ENCODE measurements at places on chromosomes 1 and 21.

GRCh38 chr1:201094832-201095231 lies 17.4 kb downstream of the CACNA1S start:
- DNase-seq: no peak

DNA sequence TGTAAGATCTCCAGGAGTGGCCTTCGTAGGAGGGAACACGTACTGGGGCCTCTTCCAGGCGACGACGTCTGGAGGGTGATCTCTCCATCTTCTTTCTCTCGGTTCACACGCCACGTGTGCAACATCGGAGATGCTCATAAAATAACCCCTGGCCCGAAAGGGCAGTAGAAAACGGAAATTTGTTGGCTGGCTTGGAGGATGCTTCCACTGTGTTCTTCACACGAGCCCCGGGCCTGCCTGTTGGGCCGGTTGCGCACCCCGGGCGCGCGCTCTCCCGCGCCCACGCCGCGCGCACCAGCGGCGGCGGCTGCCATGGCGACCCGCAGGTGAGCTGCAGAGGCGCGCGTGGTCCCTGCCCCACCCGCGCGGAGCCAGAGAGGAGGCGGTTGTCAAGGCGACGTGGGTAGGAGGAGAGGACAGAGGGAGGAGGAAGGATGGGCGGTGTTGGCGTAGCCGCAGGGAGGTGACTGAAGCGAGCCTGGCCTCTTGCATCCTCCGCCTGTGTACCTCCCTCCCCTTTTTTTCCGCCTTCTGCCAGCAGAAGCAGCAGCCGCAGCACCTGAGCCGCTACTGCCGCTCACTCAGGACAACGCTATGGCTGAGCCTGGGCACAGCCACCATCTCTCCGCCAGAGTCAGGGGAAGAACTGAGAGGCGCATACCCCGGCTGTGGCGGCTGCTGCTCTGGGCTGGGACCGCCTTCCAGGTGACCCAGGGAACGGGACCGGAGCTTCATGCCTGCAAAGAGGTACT lies at the start of gene ELAPOR1:
Gene ELAPOR1, plus strand, starts transcription at position 526 of the 752 bp plus-strand sequence. Its CDS starts 69 bp downstream, at position 595.
- peak; percentile 70 for DNase-seq

DNA sequence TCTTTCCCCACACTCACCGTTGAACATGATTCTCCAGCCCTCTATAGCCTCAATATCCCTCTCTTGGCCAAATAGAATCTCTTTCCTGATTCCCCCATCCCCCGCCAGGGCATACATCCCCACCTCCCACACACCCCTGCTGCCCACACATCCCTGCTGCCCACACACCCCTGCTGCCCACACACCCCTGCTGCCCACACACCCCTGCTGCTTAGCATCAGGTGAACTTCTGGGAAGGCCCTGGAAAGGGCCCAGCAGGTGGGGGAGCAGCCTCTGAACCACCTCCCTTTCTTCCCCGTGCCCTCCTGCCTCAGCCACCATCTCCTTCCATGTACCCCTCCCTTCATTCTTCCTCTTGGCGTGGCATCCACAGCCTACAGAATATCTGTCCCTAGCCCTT lies 15.9 kb upstream of the IFNLR1 start:
- DNase-seq: no peak

DNA sequence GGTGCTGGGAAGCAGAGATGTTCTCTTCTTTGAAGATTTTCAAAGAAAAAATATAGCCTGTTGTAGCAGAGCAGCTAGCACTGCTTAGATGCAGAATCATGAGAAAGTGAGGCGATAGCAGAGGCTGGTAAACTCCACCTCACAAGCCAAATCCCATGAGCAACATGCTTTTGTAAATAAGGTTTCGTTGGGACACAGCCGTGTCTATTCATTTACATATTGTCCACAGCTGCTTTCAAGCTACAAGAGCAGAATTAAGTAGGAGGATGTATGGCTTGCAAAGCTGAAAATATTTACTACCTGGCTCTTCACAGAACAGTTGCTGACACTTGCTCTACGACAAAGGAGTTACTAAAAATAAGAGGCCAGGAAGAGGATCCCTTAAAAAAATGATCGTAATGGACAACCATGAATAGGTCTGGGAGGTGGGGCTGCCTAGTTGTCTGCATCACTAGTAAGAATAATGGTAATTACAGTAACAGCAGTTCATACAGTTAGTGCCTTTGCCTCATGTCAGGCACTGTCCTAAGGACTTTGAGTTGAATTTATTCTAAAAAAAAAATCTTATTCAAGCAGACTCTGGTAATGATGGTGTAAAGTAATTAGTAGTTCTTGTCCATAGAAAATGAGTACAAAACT lies 622.0 kb downstream of the KIF26B start:
- DNase-seq: no peak

DNA sequence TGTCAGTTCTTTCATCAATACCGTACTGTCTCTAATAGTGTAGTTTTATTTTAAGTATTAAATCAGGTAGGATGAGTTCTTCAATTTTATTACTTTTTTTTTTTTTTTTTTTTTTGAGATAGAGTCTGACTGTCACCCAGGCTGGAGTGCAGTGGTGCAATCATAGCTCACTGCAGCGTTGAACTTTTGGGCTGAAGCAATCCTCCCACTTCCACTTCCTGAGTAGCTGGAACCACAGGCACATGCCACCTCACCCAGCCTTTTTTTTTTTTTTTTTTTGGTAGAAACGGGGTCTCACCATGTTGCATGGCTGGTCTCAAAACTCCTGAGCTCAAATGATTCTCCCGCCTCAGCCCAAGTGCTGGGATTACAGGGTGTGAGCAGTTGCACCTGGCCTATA lies 44.3 kb downstream of the INAVA start:
- no peak for DNase-seq

DNA sequence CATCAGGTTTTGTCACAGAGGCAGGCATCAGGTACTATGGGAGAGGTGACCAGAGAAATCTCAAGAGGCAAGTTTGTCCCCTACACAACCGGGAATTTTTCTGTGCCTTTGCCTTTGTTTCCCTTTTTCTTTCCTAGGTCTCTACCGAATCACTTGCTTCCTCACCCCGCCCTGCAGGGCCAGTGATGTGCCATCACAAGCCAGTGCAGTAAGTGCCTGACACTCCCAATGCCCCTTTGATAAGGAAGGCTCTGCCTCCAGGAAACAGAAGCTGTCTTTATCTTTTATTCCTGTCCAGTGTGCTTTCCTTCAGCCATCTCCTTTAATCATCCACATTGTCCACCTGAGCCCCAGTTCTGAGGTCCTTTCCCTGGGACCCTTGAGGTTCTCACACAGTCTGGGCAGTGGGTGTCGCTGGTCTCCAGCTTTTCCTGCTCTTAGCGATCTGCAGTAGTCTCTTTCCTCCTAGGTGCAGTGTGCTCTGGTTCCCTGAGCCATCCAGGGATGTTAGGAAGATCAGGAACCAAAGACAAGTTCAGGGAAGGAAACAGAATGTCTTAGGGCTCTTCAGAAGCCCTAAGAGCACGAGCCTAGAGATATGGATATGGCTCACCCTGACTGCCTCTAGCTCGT lies 36.6 kb downstream of the GJA5 start:
- DNase-seq: no peak

GRCh38 chr1:207966521-207966920 lies 55.6 kb upstream of the CD34 start:
- DNase-seq: no peak

DNA sequence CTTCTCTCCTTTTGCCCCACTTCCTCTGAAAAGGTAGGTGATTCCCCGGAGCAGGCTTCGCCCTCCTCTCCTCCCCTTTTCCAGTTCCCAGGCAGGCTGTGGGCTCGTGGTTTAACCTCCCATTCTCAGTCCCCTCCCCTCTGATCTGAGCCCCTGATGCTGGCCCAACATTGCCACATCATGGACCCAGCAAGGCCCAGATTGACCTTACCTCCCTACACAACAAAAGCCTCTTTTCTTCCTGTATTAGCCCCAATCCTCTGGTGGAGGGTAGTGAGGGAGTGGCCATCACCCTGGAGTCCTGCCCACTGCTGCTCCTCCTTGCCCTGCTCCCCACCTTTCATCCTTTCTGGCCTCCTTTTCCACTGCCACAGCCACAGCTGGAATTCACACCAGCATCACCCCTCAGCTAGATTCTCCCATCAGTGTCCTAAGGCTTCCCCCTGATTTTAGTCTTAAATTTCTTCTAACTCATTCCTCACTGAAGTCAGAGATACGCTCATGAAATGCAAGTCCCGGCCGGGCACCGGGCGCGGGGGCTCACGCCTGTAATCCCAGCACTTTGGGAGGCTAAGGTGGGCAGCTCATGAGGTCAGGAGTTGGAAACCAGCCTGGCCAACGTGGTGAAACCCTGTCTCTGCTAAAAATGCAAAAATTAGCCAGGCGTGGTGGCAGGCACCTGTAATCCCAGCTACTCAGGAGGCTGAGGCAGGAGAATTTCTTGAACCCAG lies 7.0 kb upstream of the ZBTB48 start:
- no peak for DNase-seq

GRCh38 chr1:218377143-218377660 lies 32.1 kb downstream of the TGFB2 start:
- no peak for DNase-seq

- DNase-seq: no peak
Measured at GRCh38 chr1:38064197-38064903, 17.8 kb upstream of the POU3F1 start.

- no peak for DNase-seq
Measured at GRCh38 chr1:155013632-155014031, 11.0 kb downstream of the ZBTB7B start.

- DNase-seq: no peak
Measured at GRCh38 chr21:45988366-45989347, 7.1 kb downstream of the COL6A1 start.

DNA sequence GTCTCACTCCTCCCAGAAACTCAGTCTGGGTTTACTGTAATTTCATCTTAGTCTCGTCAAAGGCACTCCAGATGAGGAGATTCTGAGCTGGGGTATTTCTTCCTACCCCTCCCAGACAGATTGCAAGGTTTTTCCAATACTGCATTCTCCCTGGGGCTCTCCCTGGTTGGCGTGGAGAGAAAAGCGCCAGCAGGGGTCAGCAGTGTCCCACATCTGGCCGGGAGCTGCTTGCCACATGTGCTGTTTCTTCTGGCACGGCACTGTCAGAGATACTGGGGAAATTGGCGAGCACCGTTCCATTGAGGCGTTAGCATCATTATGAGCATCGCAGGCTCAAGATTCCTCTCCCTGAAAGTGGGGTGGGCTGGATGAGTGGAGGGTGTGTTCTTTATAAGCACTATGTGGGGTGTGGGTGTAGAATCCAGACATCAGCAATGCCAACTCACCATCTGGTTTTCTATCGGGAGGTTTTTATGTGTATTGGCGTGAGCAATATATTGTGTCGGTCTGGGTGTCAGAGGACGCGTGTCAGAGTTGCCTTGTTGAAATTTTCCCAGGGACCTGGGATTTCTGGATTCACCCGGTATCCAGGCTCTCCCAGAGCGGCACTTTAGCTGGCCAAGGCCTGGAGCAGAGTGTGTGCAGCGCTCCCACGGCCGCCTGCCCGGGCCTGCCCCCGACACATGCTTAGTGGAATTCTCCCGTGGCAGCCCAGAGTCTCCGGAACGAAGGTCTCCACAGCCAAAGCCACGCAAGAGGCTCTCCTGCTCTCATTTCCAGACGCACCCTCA lies 8.0 kb upstream of the NAV1 start:
- peak; percentile 80 for DNase-seq

- no peak for DNase-seq
Measured at GRCh38 chr1:16046842-16047241, 3.3 kb downstream of the CLCNKB start.

DNA sequence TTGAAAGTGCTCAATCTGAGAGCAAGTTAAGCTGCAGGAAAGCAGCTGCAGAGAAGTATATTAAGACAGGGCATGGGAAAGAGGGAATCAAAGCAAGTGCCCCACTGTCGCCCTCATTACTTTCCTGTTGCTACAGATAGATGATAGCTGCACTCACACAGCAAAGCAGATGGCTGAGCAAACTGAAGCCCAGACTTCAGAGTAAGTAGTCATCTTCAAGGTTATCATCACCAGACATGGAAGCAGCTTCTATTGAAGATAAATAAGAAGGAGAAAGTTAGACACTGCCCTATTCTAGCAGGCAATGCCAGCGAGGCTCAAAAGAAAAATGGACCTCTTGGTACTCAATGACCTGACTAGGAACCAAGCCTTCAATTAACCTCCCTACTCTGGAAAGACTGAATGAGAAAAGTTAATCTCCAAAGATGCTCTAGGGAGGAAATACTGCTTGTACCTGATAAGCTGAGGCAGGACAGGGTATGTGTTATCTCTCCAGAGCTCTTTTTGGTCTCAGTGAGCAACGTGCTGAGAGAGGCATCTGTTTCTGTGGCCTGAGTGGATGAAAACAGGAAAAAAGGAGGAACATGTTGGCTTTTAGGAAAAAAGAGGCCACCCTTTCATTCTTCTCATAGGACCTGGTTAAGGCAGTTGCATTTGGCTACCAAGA lies 11.1 kb upstream of the MRPL9 start:
- DNase-seq: no peak
